Midbrain (tissue), 1 donor: ENCODE measurements at places on chromosomes 13 and 19.

DNA sequence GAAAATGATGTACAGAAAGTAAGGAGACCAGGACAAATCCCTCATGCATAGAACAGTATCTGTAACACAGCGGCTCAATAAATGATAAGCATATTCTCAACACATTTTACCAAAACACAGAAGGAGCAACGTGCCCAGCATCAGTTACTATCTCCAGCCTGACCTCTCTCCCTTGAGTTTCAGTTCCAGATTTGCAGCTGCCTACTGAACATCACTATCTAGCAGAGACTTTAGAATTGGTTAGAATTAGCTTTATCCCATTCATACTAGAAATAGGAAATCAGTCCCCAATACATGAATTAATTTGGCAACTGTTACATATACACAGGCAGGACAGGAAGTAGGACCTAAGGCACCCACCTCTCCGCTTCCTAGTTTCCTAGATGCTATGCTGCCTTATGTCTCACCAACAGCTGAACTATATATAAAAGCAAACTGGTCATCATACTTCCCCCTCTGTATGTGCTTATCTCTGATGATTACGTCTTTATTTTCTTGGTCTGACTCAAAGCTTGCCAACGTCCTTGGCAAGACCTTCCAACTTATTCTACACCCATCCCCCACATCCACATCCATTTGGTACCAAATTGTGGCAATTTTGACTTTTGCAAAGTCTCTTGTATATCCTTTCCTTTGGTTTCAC, 61.1 kb downstream of the SACS start:
- DNase-seq = no peak

GRCh38 chr19:13155472-13156359, 5.5 kb downstream of the IER2 start:
- DNase-seq = no peak

- no peak for DNase-seq
Measured at GRCh38 chr13:27273658-27274425, 3.2 kb downstream of the RASL11A start.

DNA sequence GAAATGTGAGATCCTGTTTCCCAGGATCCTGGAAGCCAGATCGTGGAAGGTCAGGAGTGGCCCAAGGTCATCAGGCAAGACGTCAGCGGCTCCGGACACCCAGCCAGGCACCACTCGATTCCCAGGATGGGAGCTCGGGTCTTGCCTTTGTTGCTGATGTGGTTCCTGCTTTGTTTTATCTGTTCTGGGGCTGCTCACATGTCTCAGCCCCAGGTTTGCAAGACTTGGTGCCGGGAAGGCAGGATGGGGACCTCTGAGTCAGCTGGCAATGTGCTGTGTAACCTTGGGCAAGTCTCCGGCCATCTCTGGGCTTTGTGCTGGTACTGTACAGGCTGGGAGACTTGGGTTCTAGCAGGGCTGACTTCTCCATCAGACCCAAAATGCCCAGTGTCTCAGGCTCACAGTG, 1.4 kb upstream of the FCHO1 start:
- no peak for DNase-seq
